Right atrium auricular region (tissue), 2 donors: ENCODE measurements at places on chromosomes 2 and 18. TPM values are rescaled to one million over a fixed set of nuclear protein-coding genes. Genes with fewer than 3 reads are reported as not detected.

DNA sequence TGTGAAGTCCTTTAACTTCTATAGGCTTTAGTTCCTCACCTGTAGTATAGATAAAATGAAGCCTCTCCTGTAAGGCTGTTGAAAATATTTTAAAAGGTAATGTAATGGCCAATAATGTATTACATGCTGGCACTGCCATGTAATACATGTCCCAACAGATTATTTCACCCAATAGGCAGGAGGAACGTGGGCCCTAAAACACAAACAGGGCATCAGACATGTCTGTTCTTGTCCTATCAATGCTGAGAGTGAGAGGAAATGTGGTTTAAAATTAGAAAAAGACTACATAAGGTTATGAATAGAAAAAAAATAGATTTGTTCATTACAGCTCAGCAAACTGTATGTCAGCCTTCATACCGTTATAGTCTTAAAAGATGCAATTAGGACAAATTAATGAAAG lies 492.7 kb upstream of the DDX18 start:
- DNase-seq: no peak

- no peak for DNase-seq
Observed at GRCh38 chr18:55421308-55421614, 166.7 kb downstream of the TCF4 start.

The SLC14A1 gene
- total RNA-seq: 23.9 TPM

GRCh38 chr2:152452256-152452973 lies 117.4 kb downstream of the FMNL2 start:
- no peak for DNase-seq

DNA sequence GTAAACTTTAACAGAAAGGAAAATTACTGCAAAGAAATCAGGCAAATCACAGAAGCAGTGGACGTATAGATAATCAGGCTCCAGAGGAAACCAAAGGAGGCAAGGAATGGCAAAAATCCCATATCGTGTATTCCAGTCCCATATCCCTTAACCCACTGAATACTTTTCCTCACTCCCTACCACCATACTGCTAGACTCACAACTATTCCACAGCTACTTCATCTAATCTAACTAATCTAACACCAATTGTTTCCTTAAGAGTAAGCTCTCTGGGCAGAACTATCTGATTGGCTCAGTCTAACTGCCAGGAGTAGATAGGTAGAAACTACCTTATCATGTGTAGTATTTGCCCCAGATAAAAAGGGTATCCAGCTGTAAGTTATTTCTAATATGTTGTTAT lies 16.3 kb downstream of the WDPCP start:
- no peak for DNase-seq

GRCh38 chr2:30110773-30111172 lies 36.0 kb upstream of the YPEL5 start:
- DNase-seq: no peak

- DNase-seq: no peak
Observed at GRCh38 chr2:148903294-148903693, 28.3 kb downstream of the KIF5C start.

- no peak for DNase-seq
Observed at GRCh38 chr2:86764661-86765309, 25.9 kb downstream of the CD8A start.

GRCh38 chr18:41644466-41644865 lies 310.6 kb upstream of the PIK3C3 start:
- no peak for DNase-seq

DNA sequence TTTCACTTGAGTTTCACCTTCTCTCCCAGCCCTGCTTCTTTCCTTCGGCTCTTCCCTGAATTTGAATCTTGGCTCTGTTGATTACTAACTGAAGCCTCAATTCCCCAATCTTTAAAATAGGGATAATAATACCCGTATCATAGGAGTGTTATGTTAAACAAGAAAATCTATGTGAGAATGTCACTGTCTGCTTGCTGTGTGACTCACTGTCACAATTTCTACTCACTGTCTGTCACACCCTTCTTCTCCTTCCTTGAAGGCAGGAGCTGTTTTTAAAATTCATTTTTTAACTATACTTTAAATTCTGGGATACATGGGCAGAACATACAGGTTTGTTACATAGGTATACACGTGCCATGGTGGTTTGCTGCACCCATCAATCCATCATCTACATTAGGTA lies 141.6 kb upstream of the CXCR4 start:
- no peak for DNase-seq

DNA sequence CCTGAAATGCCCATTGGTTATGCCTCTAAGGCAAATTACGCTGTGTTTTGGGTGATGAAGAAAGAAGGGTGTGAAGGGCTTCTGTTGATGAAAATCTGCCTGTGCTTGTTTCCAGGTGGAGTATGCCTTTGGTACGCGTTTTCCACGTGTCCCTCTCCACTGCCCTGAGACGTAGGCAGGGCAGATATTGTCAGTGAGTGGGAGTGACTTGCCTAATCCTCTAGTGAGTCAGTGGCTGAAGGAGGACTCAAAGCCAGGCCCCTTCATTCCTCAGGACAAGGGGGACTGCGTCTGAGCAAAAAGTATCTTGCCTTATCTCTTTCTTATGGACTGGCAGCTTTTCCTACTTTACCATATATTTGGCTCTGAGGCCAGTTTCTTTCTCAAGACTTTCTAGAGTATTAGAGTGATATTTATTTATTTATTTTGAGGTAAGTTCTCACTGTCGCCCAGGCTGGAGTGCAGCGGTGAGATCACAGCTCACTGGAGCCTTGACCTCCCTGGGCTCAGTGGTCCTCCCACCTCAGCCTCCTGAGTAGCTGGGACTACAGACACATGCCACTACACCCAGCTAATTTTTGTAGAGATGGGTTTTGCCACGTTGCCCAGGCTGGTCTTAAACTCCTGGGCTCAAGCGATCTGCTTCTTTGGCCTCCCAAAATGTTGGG lies 10.2 kb downstream of the RALB start:
- no peak for DNase-seq

- DNase-seq: no peak
Observed at GRCh38 chr2:212180408-212181083, 358.1 kb downstream of the ERBB4 start.

- DNase-seq: no peak
Observed at GRCh38 chr18:24791751-24792545, 331.5 kb downstream of the HRH4 start.

The MC4R gene
- total RNA-seq: not detected

GRCh38 chr2:222523783-222524544 lies 99.6 kb downstream of the SGPP2 start:
- no peak for DNase-seq

GRCh38 chr2:222424729-222425671 lies 657 bp downstream of the SGPP2 start:
- no peak for DNase-seq

GRCh38 chr2:144330951-144331673 lies 188.8 kb downstream of the ZEB2 start:
- no peak for DNase-seq

- no peak for DNase-seq
Observed at GRCh38 chr18:11149441-11150270, at the start of gene PIEZO2. TSS of gene PIEZO2 (minus strand) at chr18:11149569. CDS start at chr18:11148588, 981 bp downstream.

The CHST9 gene
- total RNA-seq: 0.90 TPM
